Mesenchymal stem cell (in vitro differentiated cells and primary cell): ENCODE measurements at places on chromosomes 4 and X.
A peak's percentile ranks its signal among the peaks of the same experiment; 100 is the strongest.

DNA sequence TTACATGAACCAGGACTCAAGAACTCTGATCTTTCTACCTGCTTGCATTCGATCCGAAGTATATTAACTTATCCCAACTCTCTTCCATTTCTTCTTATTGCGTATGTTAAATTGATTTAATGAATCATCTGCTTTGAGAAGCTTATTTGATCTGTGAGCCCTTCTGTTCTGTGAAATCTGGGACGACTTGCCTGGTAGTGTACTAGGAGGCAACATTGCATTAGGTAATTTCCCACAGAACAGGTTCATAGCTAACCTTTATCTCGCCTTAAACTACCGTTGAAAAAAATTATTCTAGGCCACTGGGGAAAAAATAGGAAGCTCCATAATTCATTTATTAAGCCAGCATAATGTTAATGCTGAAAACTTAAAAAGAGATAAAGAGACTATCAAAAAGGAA is 67.2 kb upstream of the MAB21L2 start:
- DNase-seq: no peak

DNA sequence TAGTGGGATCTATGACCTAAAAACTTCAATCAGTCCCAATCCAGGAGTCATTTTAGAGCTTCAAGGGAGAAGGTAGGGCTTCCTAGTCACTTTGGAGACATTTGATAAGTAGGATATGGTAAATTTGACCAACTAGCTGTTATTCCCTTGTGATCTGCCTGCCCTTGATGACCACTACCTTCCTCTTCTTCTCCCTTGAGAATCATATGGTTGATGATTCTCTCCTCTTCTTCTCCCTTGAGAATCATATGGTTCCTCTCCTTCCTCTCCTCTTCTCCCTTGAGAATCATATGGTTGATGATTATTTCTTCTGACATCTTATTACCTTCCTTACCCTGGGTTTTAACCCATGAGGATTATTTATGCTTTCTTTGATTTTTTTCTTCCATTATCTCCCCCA is 482.6 kb upstream of the TENM3 start:
- no peak for DNase-seq

GRCh38 chr4:82611982-82612381 is 50.2 kb upstream of the TMEM150C start:
- no peak for DNase-seq

DNA sequence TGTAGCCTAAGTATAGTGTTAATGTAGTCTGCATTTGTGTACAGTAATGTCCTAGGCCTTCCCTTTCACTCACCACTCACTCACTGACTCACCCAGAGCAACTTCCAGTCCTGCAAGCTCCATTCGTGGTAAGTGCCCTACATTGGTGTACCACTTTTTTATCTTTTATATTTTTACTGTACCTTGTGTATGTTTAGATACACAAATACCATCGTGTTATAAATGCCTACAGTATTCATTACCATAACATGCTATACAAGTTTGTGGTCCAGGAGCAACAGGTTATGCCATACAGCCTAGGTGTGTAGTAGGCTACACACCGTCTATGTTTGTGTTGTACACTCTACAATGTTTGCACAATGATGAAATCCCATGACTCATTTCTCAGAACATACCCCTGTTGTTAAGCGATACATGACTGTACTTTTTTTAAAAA is 15.4 kb downstream of the TSPAN5 start:
- DNase-seq: peak; percentile 76

- DNase-seq: peak; percentile 43
These were observed 669.8 kb downstream of the IQCM start for GRCh38 chr4:149145803-149146202.

DNA sequence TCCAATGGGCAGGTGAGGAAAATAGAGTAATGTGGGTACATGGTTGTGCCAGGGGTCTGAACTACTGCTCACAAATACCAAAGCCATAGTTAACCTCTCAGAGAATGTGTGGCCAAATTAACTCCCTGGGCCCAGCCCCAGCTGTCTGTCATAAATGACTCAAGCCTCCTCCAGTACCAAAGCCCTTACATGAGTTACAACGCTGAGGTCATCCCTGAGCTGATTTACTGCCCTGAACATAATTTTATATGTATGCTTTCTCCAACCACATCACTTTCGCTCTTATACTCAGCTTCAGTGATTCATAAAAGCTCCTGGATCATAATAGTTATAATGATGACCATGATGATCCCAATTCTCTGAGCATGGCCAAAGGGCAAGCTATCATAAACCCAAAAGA is 283.9 kb downstream of the NKX6-1 start:
- no peak for DNase-seq

GRCh38 chr4:5033281-5033841 is 14.1 kb upstream of the CYTL1 start:
- peak; percentile 22 for DNase-seq

GRCh38 chrX:71626576-71626975 is 8.3 kb upstream of the CXCR3 start:
- no peak for DNase-seq

GRCh38 chr4:24965627-24966026 is 52.8 kb upstream of the CCDC149 start:
- DNase-seq: no peak

DNA sequence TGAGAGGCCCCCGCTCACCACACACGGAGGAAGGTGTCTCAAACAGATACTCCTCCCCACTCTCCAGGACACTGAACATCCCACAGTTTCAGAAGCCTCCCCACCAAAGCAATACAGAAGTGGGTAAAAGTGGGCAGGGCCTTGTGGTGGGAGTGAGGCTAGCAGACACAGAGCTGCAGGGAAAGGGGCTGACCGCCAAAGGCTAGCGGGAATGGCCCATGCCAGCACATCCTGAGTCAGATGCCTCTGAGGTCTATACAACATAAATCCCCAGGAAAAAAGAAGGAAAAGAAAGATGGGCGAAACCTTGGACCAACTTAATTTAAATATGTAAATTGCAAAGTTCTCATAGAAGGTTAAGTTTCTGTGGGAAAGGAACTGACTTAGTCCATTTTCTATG is 21.9 kb upstream of the ARHGAP10 start:
- peak; percentile 60 for DNase-seq

- peak; percentile 76 for DNase-seq
These were observed 204.5 kb downstream of the SLC7A11 start for GRCh38 chr4:138037696-138038095.

DNA sequence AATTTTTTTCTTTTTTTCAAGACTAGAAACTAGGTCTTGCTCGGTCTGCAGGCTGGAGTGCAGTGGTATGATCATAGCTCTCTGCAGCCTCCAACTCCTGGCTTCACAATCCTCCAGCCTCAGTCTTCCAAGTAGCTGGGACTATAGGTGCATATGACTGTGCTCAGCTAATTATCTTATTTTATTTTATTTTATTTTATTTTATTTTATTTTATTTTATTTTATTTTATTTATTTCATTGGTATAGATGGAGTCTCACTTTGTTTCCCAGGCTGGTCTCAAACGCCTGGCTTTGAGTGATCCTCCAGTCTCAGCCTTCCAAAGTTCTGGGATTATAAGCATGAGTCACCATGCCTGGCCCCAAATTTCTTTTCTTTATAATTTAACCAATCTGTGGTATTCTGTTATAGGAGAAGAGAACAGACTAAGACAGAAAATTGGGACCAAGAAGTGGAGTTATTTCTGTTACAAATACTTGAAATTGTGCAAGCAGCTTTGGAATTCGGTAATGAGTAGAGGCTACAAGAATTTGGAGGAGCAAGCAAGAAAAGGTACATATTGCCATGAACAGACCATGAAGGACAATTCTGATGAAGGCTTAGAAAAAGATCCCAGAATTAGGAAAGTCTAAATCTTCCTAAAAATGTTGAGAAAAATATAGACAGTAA is 4.0 kb upstream of the PRDM5 start:
- no peak for DNase-seq

- DNase-seq: no peak
These were observed 34.3 kb upstream of the CITED1 start for GRCh38 chrX:72340041-72340440.

- DNase-seq: no peak
These were observed 2.0 kb downstream of the STBD1 start for GRCh38 chr4:76308548-76308947.

DNA sequence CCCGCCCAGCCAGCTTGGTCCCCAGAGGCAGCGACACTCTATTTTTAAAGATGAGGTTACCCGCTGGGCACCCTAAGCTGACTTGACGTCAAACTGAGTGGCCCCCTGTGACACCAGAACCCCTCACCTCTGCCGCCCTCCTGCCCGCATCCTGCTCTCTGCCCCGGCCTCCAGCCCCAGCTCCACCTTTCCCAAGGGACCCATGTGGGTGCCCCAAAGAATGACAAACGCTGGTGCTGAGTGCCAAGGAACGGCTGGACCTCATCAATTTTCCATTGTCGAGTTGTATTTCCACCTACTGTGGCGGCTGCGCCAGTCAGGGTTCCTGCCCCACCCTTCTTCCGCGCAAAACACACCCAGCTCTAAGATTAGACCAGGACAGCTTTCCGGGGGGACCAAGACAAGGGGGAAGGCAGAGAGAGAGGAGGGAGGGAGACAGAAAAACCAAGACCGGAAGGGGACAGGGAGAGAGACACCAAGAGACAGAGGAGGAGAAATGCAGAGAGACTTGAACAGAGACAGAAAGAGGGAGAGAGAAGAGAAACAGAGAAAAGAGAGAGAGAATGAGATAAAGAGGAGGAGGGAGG is 2.0 kb downstream of the PRKX start:
- no peak for DNase-seq

- no peak for DNase-seq
These were observed 217.6 kb downstream of the PTTG2 start for GRCh38 chr4:38177641-38178391.

GRCh38 chr4:176188654-176189053 is 6.7 kb downstream of the SPATA4 start:
- DNase-seq: no peak

DNA sequence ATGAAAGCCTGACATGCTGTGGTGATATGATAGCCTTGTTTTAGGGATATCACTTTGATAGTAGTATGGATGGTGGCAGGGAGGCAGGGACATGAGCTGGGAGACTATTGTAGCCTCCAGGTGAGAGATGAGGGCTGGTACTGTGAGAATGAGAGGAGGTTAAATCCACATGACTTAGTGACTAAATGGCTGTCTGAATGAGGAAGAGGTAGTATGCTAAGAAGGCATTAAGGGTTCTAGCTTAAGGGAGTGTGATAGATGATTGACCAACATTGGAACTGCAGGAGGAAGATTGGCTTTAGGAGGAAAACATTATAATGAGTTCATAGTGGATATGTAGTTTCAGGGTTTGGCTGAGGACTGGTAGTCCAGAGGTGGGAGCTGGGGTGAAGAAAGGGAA is 195.0 kb upstream of the ANK2 start:
- DNase-seq: no peak

GRCh38 chr4:38831653-38832052 is 25.0 kb downstream of the TLR6 start:
- no peak for DNase-seq

GRCh38 chr4:76470064-76470463 is 35.0 kb downstream of the SHROOM3 start:
- DNase-seq: peak; percentile 18

GRCh38 chr4:79232540-79232939 is 93.3 kb downstream of the NAA11 start:
- no peak for DNase-seq

- no peak for DNase-seq
These were observed 170.7 kb upstream of the SLC7A11 start for GRCh38 chr4:138412847-138413246.

DNA sequence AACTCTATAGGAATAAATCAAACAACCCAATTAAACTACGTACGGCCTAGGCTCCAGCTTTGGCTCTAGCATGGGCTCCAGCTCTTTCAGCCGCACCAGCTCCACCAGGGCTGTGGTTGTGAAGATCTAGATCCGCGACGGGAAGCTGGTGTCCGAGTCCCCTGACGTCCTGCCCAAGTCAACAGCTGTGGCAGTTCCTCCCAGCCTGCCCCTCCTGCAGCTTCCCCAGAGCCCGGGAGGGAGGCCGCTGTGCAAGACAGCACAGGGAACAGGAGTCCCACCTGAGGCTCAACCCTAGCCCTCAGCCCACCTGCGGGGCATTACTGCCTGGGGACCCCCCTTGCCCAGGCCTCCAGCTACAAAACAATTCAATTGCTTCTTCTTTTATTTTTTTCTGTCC is 2680.3 kb downstream of the PCDH7 start:
- no peak for DNase-seq

GRCh38 chr4:1983053-1983845 is 25.5 kb downstream of the NELFA start:
- no peak for DNase-seq

- DNase-seq: no peak
These were observed 56.7 kb downstream of the PPP3CA start for GRCh38 chr4:101290654-101291053.

- no peak for DNase-seq
These were observed 8.3 kb downstream of the HCCS start for GRCh38 chrX:11119313-11119943.

DNA sequence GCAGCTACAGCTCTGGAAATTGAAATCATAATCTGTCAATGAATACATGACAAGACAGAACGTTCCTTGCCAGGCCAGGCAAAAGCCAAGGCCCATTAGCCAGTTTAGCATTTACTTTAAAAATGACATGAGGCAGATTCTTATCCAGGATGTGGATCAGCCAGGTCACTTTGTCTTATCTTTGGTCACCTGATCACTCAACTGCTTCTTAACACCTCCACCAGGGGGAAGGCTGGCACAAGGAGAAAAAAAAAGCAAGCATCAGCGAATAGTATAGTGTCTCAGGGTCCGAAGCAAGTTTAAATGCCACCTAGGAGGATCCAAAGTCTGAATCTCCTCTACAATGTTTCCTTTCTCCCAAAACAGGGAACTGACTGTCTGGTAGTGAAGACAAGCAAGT is 18.8 kb downstream of the ATP1B4 start:
- DNase-seq: peak; percentile 0

DNA sequence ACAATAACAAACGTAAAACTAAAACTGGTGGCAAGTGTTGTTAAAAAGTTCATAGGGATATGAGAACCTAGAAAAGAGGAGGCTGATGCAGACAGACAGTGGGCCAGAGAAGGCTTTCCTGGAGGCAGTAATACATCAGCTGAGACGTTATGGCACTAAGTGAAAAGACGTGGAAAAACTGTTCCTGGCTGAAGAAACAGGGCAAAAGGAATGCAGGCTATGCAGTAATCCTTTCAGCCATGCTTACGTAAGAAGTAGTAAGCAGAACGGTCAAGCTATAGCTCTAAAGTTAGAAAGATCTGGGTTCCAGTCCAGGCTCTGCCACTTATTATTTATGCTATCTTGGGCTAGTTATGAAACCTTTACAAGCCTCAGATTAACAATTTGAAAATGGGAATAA is 6.4 kb downstream of the LAMTOR3 start:
- peak; percentile 60 for DNase-seq

- no peak for DNase-seq
These were observed 17.0 kb upstream of the GABRA4 start for GRCh38 chr4:47010347-47010911.
